ENCODE measurements at places on chromosomes 11 and 22. TPM values are rescaled to one million over a fixed set of nuclear protein-coding genes. Genes with fewer than 3 reads are reported as not detected.

- no peak overlapping the region for H3K4me3 ChIP-seq
- no peak for DNase-seq
- no peaks in the 10 kb centered on the region for H3K36me3 ChIP-seq
- peaks cover 9% of the 10 kb centered on the region for H3K4me1 ChIP-seq
These were observed 5.1 kb downstream of the PGGHG start for GRCh38 chr11:293852-294661.

DNA sequence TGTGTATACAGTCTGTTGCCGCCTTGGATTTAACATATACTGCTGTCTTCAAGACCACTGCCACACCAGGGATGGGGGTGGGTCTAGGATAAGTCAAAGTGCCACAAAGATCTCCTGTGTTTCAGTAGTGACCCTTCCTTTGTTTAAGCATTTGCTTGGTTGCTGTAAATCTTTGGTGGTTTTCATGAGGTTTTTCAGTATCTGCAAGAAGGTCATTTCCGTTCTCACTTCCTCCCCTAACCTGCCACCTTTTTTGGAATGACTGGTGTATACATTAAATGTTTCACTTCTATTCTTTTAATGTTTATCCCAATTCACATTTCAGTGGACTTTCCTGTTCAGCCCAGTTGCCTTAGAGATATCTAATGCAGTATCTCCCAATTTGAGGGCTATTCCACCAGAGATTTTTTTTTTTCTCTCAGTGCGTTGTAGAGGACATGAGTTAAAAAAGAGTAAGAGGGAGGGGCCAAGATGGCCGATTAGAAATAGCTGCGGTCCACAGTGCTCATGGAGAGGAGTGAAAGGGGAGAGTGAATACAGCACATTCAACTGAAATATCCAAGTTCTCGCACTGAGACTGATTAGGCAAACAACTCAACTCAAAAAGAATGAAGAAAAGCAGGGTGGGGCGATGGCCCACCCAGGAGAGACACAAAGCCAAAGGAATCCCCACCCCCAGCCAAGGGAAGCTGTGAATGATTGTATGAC is 43.2 kb downstream of the USP47 start:
- peaks cover 37% of the 10 kb centered on the region for H3K36me3 ChIP-seq
- H3K4me3 ChIP-seq = no peak overlapping the region
- no peak overlapping the region for H3K27ac ChIP-seq
- DNase-seq = no peak
- H3K4me1 ChIP-seq = no peaks in the 10 kb centered on the region

DNA sequence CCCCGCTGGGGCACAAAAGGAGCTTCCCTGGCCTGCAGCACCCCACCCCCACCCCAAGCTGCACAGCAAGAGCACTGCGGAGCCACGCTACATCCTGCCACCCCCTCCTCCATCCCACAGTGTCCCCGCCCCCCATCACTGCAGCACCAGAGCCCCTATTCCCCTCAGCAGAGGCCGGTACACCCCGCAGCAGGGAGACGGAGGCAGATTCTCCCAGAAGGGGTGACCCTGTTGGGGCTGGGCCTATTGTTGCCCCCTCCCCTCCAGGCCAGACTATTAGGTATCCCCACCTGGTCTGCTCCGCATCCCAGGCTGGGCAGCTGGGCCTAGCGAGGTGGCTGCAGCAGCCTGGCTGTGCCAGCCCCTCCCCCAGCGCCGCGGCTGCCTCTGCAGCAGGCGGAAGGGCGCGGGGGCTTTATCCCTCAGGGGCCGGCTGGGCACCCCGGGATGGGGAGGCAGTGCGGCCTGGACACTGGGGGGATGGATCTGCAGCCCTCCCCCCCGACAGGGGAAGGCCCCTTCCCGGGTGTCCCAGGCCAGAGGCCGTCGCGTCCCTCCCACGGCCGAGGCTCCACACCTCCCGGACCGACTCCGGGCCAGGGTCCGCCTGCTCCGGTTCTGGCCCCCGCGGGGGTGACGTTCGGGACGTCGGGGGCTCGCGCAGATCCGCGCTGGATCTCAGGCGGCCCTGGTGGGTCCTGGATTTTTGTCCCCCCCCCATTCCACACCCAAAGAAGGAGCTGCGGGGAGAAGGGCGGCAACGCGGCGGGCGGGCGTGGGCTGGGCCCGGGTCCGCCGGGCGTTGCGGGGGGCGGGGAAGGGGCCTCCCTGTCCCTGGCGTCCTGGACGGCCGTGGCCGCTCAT is 943 bp downstream of the DUSP8 start:
- no peaks in the 10 kb centered on the region for H3K4me1 ChIP-seq
- no peak for DNase-seq
- H3K4me3 ChIP-seq = peak overlapping the region; percentile 56
- no peaks in the 10 kb centered on the region for H3K36me3 ChIP-seq
- H3K27me3 ChIP-seq = no peaks in the 10 kb centered on the region

SLC6A5 gene
- not detected for total RNA-seq

OR8D1 gene
- total RNA-seq = not detected

RPS6KA4 gene
- 25.3 TPM for total RNA-seq

- no peak for DNase-seq
- H3K27ac ChIP-seq = no peak overlapping the region
- H3K27me3 ChIP-seq = no peaks in the 10 kb centered on the region
- no peaks in the 10 kb centered on the region for H3K36me3 ChIP-seq
These were observed 83.6 kb upstream of the CRTAM start for GRCh38 chr11:122754553-122755322.

- peaks cover 5% of the 10 kb centered on the region for H3K27me3 ChIP-seq
- H3K36me3 ChIP-seq = no peaks in the 10 kb centered on the region
- H3K27ac ChIP-seq = no peak overlapping the region
- H3K4me1 ChIP-seq = peaks cover 6% of the 10 kb centered on the region
These were observed 2.2 kb upstream of the TNFRSF13C start for GRCh38 chr22:41928593-41929417.

LGR4 gene
- total RNA-seq = 5.1 TPM

DNA sequence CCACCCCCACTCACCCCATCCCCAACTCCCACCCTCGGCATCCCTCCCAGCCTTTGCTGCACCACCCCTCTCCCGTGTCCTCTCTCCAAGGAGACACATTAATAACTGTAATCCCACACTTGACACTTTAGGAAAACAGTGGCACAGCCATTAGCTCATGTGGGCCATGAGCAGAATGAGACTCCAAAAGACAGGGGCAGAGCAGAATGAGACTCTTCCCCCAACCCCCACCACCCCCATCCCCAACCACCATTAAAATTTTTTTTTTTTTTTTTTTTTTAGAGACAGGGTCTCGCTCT is 6.2 kb upstream of the SLCO2B1 start:
- H3K27ac ChIP-seq = no peak overlapping the region
- no peak overlapping the region for H3K4me3 ChIP-seq
- H3K4me1 ChIP-seq = no peaks in the 10 kb centered on the region
- DNase-seq = no peak

DNA sequence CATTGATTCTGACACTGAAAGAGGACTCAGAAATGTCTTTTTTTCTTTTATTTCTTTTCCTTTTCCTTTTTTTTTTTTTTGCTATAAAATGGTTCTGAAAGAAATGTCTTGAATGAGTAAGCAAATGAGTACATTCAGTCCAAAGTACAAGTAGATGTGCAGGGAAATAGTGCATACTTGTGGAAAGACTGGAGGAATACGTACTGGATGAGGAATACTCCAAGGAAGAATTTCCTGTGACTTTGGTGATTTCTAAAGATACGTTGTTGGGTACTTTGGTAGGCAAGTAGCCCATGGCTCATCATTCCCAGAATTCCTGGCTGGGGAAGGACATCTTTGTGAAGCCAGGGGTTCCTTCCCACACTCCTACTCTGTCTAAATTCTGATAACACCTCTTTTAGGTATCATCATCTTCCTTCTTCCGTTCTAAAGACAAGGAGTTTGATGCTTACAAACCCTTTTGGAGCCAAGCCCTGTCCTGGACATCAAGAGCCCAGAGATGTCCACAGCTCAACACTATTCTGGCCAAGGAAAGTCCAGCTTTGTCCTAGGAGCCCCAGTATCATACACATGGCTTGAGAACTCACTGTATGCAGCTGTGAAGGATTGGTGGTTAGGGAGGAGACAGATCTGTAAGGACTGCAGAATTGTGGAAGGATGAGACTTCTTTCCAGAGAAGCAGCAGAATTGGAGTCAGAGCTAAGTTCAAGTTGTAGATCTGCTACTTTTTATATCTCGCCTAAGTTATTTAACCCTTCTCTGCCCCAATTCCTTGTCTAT is 4.8 kb upstream of the NUP98 start:
- no peak for DNase-seq
- no peaks in the 10 kb centered on the region for H3K36me3 ChIP-seq
- no peaks in the 10 kb centered on the region for H3K27me3 ChIP-seq

DNA sequence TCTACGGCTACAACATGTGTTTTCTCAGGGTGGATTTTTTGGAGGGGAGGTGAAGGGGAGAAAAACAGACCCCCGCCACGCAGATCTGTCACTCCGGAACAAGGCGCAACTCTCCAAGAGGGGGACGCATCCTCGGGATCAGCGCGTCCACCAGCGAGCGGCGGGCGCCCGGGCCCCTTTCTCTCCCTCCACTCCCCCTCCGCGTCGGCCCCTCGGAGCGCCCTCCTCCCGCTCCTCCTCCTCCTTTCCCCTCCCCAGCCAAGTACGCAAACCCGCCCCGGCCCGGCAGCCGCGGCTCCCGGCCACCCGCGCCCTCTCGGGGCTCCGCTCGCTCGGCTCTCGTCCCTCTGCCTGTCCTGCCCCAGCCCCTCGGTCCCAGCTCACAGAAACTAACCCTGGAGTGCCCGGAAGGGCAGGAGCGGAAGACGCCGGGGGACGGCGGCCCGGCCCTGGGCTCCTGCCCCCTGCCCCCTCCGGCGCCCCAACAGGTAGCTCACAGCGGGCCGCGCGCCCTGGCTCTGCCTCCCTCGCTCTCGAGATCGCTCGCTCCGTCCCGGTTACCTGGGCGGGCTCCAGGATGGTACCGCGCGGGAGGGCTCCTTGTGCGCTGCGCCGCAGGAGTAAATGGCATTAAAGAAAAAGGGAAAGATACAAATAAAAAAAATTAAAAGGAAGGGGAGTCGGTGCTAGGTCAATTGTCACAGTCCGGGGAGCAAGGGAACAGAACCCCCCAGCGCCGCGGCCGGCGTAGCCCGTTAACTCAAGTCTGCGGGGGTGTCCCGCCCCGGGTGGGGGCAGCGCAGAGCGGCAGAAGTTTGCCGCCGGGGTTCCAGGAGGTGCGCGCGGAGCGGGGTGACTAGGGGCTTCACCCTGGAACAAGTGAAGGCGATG is 131.4 kb upstream of the C11orf58 start:
- peak overlapping the region; percentile 46 for H3K4me3 ChIP-seq
- peak; percentile 89 for DNase-seq
- peak overlapping the region; percentile 98 for H3K27ac ChIP-seq

DNA sequence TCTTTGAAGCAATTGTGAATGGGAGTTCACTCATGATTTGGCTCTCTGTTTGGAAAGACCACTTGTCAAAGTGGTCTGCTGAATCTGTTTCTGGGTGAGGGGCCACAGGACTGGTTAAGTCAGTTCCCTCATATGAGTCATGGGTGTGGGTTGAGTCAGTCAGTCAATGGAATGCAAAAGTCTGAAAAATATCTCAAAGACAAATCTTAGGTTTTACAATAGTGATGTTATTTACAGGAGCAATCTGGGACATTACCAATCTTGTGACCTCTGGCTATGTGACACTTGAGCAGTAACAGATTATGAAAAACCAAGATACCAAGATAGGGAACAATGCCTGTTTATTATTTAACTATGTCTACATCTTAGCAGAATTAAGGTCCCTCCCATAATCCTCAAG is 311.6 kb downstream of the AASDHPPT start:
- no peaks in the 10 kb centered on the region for H3K27me3 ChIP-seq
- no peak overlapping the region for H3K27ac ChIP-seq
- no peak overlapping the region for H3K4me3 ChIP-seq

- DNase-seq = no peak
- H3K27ac ChIP-seq = no peak overlapping the region
- no peak overlapping the region for H3K4me3 ChIP-seq
- H3K36me3 ChIP-seq = no peaks in the 10 kb centered on the region
These were observed 6.2 kb downstream of the SLC25A45 start for GRCh38 chr11:65376138-65376713.

GRCh38 chr11:1928470-1928890 is 9.0 kb downstream of the TNNT3 start:
- no peaks in the 10 kb centered on the region for H3K4me1 ChIP-seq
- no peaks in the 10 kb centered on the region for H3K27me3 ChIP-seq
- no peak for DNase-seq
- H3K36me3 ChIP-seq = no peaks in the 10 kb centered on the region
- no peak overlapping the region for H3K4me3 ChIP-seq
- peak overlapping the region; percentile 30 for H3K27ac ChIP-seq

LMO1 gene
- total RNA-seq = 0.26 TPM

- no peak overlapping the region for H3K27ac ChIP-seq
- DNase-seq = peak; percentile 12
- no peaks in the 10 kb centered on the region for H3K4me1 ChIP-seq
- no peaks in the 10 kb centered on the region for H3K36me3 ChIP-seq
- no peaks in the 10 kb centered on the region for H3K27me3 ChIP-seq
- no peak overlapping the region for H3K4me3 ChIP-seq
These were observed 16.6 kb upstream of the MS4A6E start for GRCh38 chr11:60310407-60310998.

OR10D3 gene
- total RNA-seq = not detected

OVOL1 gene
- 0.77 TPM for total RNA-seq

BATF2 gene
- 6.3 TPM for total RNA-seq

- no peak overlapping the region for H3K4me3 ChIP-seq
- peak; percentile 54 for DNase-seq
- H3K4me1 ChIP-seq = peaks cover 4% of the 10 kb centered on the region
- H3K27me3 ChIP-seq = peaks cover 6% of the 10 kb centered on the region
- H3K36me3 ChIP-seq = no peaks in the 10 kb centered on the region
These were observed 4.7 kb upstream of the FAM111B start for GRCh38 chr11:59102259-59102765.

GRM5 gene
- 0.51 TPM for total RNA-seq

IFITM5 gene
- total RNA-seq = not detected

DNA sequence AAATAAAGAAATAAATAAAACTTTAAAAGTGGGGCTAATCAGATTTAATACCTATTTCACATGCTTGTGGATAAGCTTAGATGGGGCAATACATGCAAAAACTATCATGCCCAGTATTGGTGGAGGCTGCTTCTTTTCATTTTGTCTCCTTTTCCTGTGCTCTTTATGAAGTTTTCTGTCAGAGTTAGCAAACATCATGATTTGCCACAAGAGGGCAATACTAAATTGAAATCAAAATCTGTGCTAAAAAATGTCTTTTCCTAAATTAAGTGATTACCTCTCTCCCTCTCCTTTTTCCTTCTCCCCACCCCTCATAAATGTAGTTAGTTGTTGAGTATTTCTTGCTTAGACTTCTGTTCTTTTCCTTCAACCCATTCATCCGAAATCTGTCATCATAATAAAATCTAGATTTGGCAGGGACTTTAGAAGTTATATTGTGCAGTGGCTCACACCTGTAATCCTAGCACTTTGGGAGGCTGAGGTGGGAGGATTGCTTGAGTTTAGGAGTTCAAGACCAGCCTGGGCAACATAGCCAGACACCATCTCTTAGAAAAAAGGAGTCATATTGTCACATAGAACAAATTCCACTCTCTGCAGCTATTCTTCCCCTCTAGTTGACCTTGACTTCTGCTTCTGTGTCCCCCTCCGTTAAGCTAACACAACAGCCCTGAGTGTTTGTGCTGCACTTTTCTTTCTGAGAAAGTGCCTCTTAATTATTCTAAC is 4.7 kb upstream of the ARHGAP42 start:
- H3K27me3 ChIP-seq = no peaks in the 10 kb centered on the region
- H3K4me1 ChIP-seq = no peaks in the 10 kb centered on the region
- DNase-seq = peak; percentile 65

All from lung (tissue), 17 donors.